ENCODE measurements at places on chromosomes 16 and 17.

- peak; percentile 98 for DNase-seq
These were observed 688 bp downstream of the FBRS start for GRCh38 chr16:30658731-30659506.

- no peak for DNase-seq
These were observed 133.9 kb upstream of the SOX9 start for GRCh38 chr17:71986886-71987285.

DNA sequence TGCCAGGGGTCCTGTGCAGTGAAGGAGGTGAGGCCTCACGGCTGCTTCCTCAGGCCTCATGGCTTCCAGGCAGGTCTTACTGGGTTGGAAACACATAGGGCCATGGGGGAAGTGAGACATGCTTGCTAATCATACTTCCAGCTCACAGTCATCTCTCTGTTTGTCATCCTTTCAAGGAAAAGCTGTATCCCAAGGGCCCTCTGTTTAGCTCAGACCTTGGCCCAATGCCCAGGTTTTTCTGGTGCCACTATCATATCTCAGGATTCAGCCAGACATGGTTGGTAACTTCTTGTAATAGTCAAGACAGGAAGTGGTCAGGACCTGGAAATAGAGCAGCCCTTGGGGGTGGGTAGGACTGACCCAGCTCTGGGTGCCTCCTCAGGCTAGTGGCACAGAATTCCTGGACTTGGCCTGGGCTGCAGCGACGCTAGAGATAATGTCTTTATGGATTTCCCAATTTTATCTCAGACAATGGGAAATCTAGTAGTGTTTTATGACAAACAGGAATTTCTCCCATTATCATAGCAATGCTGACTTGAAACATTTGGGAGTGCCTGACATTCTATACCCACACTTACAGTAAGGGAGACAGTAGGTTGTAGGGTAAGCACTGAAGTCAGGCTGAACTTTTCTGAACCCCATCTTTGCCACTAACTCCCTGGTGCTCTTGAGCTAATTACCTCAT, 13.5 kb upstream of the ITGB3 start:
- DNase-seq = no peak

GRCh38 chr16:10629592-10629963, 49.2 kb upstream of the EMP2 start:
- peak; percentile 20 for DNase-seq

GRCh38 chr17:1100382-1100781, 79.4 kb downstream of the ABR start:
- no peak for DNase-seq

DNA sequence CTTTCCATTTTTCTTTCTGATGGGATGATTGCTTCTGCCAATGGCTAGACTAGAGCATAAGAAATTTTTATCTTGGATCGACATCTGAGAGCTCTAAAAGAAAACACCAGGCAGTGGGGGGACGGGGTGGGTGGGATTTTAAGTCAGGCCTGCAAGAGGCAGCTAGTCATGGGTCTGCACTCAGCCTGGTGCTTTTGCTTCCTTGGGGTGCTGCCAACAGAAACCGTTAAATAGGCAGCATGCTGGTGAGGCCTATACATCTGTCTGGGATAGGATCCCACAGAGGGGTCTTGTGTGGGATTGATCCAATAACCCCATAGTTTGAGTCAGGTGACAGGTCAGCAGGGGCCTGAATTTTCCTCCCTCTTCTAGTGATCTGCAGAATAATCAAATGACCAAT, 26.9 kb downstream of the ZNRF1 start:
- DNase-seq = no peak

DNA sequence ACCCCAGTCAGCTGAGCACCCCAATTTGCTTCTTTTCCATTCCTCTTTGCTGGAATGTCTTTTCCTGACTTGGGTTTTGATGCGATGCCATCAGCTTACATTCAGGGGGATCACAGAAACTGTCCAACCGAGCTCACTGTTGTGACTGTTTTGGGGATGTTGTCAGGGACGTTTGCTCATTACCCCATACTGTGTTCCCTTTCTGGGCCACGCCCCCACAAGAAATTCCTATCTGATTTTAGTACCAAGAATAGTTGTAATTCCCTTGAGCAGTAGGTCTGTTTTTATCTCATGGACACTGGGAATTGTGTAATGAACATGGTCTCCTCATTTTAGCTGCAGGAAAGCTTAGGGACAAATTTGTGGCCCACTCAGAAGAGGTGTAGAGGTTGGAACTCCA, 2.6 kb upstream of the NTN1 start:
- no peak for DNase-seq
